ENCODE measurements at places on chromosomes 1 and 21.
A peak's percentile ranks its signal among the peaks of the same experiment; 100 is the strongest.

- no peak for DNase-seq
Measured at GRCh38 chr1:54329312-54330003, 76.7 kb downstream of the SSBP3 start.

DNA sequence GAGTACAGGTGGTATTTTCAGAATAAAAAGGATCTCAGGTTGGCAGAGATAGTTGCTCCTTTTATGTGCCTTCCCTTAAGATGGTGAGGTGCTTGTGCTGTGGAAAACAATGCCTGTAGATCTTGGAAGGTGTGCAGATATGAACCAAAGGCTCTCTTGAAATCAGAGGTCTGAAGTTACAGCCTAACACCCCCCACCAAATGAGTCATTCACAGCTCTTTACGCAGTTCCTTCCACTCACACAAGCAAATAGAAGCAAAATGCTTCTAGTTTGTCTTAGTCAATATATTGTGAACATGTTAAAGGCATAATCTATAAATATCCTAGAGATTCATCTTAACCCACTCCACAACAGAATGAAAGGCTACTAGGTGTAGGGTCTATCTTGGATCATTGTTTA, 128.9 kb upstream of the NR5A2 start:
- DNase-seq: no peak

- no peak for DNase-seq
Measured at GRCh38 chr1:170194451-170194850, 48.7 kb downstream of the NTMT2 start.

DNA sequence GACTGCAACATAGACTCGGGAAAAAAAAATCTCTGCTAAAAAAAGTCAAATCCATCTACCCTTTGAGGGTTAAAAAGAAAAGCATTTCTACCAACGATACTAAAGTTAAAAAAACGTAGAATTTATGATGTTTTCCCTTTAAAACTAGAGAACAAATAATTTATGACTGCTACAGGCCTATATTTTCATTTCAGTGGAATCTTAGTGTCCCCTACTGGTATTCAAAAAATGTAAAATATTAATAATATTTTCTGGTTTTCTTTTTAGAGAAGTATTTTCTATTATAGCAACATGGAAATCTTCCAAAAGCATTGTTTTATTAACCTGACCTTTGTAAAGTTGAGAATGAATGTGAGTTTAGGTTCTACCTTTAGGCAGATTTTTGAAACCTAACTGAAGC, 1582.2 kb downstream of the MRPL39 start:
- DNase-seq: no peak

GRCh38 chr1:19210772-19211549, 895 bp upstream of the UBR4 start:
- DNase-seq: no peak

GRCh38 chr1:97827887-97828286, 92.9 kb downstream of the DPYD start:
- no peak for DNase-seq

- peak; percentile 59 for DNase-seq
Measured at GRCh38 chr1:31788825-31789256, 24.7 kb upstream of the ADGRB2 start.

GRCh38 chr1:114702737-114703136, 7.4 kb upstream of the AMPD1 start:
- DNase-seq: no peak

DNA sequence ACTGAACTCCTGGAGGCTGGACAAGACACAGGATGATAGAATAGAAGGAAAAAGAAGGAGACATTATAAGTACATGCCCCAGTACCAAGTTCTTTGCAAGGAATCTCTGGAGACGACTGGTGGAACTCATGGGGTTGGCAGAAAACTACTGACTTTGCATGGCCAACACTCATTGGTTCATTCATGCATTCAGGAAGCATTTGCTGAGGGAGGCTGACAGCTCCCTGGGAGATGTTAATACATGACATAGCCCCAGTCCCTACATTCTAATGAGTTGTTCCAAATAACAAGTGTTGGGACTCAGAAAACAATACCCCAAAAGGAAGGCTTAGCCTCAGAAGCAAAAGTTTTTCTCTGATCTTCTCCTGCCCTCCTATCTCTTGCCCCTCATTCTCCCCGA, 172.8 kb upstream of the IRF2BP2 start:
- no peak for DNase-seq

DNA sequence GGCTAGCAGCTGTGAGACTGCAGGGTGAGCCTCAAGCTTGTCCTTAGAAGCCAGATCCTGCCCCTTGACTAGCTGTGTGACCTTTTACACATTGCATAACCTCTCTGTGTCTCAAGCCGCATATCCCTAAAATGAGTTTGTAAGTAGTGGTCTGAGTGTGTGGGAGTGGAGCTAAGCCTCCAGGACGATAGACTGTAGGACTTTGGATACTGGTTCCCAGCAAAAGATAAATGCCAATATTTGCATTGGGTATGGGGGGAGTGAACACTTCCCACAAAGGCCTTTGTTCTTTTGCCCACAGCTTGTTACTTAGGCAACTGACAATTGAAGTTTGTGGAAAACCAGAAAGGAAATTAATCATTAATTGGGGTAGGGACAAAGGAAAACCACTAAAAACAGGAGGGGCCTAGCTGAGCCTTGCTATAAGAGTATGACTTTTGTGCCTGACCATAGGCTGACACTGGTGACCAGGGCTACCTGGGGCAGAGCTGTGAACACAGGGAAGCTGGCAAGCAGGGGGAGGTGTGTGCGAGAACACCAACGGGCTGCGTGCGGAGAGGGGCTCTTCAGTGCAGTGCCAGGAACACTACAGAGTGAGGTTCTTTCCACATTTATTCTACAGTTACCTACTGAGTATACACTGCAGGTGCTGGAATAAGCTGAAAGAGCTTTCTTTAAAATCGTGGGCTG, 102.4 kb upstream of the ETV3 start:
- DNase-seq: no peak
